ENCODE measurements at places on chromosomes 12 and 14. TPM values are rescaled to one million over a fixed set of nuclear protein-coding genes. Genes with fewer than 3 reads are reported as not detected.

The KERA gene
- not detected for total RNA-seq

The TCL1B gene
- total RNA-seq = not detected

The PHC1 gene
- total RNA-seq = 29.7 TPM

DNA sequence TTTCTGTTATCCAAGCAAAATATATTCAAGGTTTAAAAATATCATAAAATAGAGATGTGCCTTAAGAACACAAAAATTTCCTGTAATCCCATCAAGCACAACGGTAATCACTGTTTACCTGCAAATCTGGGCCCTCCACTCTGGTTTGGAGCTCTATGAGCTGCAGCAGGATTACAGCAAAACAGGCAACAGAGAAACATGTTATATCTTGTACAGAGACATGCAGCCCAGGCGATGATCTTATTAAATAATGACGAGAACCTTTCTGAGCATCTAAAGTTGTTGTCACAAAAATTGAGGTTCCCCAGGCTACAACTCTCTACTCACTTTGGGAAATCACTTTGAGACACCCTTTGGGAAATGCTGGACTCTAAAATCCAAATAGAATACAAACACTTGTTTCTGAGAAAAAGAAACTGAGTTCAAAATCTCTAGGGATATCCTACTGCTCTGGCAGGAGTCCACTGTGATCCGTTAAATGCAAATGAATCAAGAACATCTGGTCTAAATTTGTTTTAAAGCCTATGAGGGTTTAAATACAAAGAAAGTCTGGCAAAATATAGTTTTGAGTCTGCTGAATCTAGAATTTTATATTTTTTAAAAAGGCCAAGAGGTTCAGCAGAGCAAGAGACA, 36.3 kb downstream of the STON2 start:
- DNase-seq = no peak

- no peak for DNase-seq
Measured at GRCh38 chr14:59336098-59336497, 129.1 kb downstream of the GPR135 start.

GRCh38 chr12:8629486-8630033, 16.9 kb upstream of the AICDA start:
- DNase-seq = no peak

DNA sequence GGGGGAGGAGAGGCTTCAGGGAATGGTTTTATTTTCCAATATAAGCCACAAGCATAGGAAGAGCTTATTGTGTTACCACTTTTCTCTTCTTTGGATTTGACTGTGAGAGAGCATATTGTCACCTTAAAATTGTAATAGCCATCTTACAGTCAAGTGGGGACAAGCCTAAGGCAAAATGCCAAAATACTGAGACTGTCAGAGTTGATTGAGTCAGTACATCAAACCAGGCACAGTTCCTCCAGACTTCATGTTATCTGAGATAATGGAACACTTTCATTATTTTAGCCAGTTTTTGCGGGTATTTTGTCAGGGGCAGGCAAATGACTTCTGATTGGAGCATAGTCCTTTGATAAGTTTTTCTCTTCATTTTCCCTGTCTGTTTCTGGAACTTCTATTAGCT, 19.5 kb upstream of the NUBPL start:
- no peak for DNase-seq

DNA sequence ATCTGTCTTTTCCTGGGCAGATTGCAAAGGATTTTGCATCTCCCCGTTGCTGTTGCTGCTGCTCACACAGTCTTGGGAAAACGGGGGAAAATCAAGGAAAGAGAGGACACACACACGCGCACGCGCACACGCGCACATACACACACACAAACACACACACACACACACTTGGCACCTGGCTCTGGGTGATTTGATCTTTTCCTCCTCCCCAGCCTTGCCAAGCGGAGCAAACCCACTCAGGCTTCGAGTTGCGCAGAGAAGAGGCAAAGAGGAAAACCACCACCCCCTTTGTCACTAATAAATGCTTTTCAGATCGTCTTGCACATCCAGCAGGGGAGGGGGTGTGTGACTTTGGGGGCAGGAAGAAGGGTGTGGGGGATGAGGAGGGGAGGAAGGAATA, 965 bp upstream of the NOS1 start:
- no peak for DNase-seq

DNA sequence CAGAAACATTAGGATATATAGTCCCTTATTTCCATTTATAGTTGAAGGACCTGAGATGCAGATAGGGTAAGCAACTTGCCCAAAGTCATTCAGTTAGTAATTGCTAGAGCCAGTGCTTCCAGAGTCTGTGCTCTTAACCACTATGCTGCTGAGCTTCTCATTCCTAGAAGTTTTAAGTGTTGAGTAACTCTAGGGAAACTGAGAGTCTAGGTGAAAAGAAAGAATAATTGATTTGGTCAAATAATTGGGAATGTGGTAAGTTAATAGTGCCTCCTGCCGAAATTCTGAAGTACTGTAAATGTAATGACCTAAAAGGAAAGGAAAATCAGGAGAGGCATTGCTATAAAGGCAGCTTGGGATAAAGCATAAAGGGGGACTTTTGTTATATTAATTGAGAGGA, 14.1 kb downstream of the PYROXD1 start:
- no peak for DNase-seq

DNA sequence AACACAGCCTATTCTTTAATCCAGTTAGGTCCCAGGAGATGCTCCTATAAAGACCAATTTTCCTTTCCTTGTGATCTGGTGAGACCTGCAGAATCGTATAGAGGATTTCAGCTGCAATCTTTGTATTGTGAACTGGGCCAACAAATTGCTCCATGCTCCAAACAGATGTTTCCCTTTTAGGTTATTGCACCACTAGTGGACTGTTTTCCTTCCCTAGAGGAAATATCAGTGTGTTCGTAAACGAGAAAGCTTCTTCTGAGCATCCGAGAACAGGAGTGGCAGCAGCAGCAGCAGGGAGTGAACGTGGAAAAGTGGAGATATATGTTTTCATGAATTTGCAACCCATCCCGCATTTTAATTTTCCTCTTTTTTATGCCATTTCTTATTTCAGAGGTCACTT, 344.1 kb upstream of the PDE3A start:
- no peak for DNase-seq

DNA sequence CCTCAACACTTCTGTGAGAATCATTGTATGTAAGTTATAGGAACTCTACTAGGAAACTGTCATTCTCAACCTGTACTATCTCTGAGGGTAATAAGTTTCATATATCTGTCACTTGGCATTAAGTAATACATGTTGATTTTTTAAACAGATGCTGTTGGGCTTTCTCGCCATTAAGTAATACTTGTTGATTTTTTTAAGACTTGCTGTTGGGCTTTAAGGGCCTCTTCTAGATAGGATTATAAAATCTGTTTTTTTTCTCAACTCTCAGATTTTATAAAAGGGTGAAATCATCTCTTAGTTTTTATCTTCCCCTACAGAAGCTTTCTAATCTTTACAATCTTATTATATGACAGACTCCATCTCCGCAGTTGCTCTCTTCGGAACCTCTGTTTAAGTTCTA, 5.6 kb downstream of the WASHC4 start:
- no peak for DNase-seq

DNA sequence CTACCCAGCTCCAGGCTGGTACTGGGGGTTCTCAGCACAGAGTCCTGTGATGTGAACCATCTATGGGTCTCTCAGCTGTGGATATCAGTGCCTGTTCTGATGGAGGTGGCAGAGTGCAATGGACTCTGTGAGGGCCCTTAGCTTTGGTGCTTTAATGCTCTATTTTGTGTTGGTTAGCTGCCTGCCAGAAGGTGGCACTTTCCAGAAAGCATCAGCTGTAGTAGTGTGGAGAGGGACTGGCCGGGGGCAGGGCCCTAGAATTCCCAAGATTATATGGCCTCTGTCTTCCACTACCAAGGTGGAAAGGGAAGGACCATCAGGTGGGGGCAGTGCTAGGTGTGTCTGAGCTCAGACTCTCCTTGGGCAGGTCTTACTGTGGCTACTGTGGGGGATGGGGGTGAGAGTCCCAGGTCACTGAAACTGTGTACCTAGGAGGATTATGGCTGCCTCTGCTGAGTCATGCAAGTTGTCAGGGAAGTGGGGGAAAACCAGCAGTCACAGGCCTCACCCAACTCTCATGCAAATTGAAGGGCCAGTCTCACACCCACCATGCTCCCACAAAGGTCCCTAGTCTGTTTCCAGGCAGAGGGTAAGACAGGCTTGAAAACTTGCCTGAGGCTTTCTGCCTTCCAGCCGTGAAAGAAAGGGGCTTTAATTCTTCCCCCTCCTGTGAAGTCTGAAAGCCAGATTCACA, 878.1 kb downstream of the C12orf50 start:
- no peak for DNase-seq

DNA sequence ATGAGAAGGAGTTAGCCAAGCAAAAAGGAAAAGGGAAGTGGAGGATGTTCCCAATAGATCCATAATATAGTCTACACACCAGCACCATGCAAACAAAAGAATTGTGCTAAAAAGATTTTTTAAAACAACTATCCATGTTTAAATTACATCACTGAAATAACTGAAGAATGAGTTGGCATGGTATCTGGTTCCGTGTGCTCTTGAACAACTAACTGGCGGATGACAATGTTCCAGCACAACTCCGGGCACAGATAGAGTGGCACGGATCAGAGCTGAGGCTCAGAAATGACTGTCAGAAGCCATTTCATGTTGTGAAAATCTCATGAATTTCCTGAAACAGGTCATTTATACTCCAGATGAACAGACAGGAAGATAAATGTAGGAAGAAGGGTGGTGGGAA, 153.1 kb downstream of the HMGA2 start:
- no peak for DNase-seq

DNA sequence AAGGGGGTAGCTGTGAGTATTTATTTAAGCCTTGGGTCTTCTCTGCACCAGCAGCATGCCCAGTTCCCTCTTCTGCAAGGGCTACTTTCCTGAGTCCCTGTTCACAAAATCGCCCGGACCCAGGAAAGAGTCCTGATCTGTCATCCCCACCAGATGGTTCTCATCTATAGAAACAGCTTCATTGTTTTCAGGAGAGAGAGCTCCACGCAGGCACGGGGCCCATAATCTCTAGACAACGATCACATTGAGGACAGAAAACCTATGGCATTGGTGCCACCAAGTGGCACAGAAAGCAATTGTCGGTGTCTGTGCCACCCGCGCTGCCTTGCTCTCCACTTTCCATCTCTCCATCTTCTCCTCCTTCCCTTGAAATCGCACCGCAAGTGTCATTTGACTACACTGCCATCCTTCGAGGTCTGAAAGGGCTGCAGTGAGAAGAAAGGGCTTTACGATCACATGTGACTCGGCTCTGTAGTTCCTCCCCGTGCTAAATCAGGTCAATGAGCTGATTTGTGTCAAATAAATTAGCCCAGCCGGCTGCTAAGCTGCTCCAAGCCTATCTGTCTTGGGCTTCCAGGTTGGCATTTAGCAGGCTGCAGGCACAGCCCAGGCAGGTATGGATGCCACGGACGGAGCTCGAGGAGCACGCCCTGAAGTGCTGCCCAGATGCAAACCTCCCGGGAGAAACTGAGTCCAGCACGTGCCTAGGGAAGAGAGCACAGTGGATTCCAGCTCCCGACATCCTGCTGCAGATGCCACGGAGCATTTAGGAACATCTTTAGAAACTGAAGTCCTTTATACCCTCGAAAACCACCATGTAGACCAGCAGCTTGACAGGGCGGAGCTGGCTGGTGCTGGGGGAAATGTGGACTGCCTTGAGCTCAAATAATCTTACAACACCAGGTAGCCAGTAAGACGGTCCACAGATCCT, 28.8 kb downstream of the SPRING1 start:
- DNase-seq = no peak

DNA sequence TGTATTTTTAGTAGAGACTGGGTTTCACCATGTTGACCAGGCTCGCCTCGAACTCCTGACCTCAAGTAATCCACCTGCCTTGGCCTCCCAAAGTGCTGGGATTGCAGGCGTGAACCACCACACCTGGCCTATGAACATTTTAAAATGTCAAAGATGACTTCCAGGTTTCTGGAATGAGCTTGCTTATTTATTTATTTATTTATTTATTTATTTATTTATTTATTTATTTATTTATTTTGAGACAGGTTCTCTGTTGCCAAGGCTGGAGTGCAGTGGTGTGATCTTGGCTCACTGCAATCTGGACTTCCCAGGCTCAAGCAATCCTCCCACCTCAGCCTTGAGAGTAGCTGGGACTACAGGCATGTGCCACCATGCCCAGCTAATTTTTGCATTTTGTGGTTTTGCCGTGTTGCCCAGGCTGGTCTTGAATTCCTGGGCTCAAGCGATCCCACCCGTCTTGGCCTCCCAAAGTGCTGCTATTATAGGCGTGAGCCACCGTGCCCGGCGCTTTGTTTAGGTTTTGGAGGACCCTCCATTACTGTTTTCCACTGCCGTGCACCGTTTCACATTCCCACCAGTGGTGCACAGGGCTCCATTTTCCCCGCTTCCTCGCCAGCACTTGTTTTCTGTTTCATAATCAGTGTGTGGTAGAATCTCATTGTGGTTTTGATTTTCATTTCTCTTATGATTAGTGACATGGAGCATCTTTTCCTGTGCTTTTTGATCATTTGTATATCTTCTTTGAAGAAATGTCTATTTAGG, 6.4 kb upstream of the CFAP251 start:
- no peak for DNase-seq

GRCh38 chr14:91985008-91985407, 37.5 kb upstream of the FBLN5 start:
- no peak for DNase-seq

- DNase-seq = no peak
Measured at GRCh38 chr12:50980545-50980944, 28.2 kb downstream of the HIGD1C start.

DNA sequence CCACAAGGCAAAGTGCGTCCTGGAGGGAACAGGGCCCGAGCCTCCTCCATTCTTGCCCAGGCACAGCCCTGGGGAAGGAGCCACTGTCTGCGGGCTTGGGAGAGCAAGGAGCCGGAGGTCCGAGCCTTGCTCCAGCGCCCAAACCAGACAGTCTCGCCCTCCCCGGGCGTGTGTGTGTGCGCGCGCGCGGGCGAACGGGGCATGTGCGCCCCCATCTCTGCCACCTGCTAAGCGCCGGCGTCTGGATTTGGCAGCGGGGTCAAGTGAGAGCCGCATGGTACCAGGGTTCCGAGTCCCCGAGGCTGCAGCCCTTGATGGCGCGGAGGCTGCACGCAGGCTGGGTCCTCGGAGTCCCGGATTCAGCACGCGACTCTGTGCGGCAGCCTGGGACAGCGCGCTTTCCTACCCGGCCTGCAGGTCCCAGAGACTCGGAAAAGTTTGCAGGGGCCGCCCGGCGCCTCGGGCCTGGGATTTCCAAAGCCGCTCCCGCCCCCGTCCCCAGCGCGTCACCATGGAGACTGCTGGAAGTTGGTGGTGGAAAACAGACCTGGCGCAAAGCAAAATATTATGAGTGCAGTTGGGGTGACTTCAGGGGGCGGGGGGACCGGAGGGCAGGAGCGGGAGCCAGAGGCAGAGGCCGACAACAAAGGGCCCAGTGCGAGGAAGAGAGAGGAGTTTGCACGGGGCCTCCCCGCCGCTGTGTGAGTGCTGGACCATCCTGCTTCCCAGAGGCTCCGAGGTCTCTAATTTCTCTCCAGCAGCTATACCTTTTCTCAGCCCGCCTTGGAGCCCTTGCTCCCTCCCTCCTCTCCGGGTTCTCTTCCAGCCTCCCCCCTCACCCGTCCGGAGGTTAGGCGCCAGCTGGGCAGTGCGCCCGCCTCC, 4.2 kb downstream of the RFX4 start:
- no peak for DNase-seq

GRCh38 chr12:24231298-24231697, 281.8 kb upstream of the SOX5 start:
- no peak for DNase-seq
